Esophagus muscularis mucosa (tissue), 4 donors: ENCODE measurements at places on chromosomes 12 and 14.
A peak's percentile ranks its signal among the peaks of the same experiment; 100 is the strongest.

GRCh38 chr12:19409376-19409775, 29.9 kb upstream of the AEBP2 start:
- peak overlapping the region; percentile 14 for H3K27ac ChIP-seq
- H3K36me3 ChIP-seq = no peaks in the 10 kb centered on the region
- no peak for DNase-seq
- no peaks in the 10 kb centered on the region for H3K27me3 ChIP-seq
- no peak overlapping the region for H3K4me3 ChIP-seq

GRCh38 chr12:53568809-53569557, 57.2 kb downstream of the ATF7 start:
- no peaks in the 10 kb centered on the region for H3K27me3 ChIP-seq
- H3K4me3 ChIP-seq = no peak overlapping the region
- no peaks in the 10 kb centered on the region for H3K36me3 ChIP-seq

- H3K27ac ChIP-seq = no peak overlapping the region
- no peaks in the 10 kb centered on the region for H3K27me3 ChIP-seq
- H3K36me3 ChIP-seq = no peaks in the 10 kb centered on the region
- no peak overlapping the region for H3K4me3 ChIP-seq
Observed at GRCh38 chr12:103665971-103666370, 78.9 kb downstream of the STAB2 start.

GRCh38 chr12:112164011-112164660, 38.8 kb downstream of the TRAFD1 start:
- H3K27ac ChIP-seq = no peak overlapping the region
- no peak for DNase-seq
- H3K36me3 ChIP-seq = peaks cover 60% of the 10 kb centered on the region
- H3K27me3 ChIP-seq = no peaks in the 10 kb centered on the region
- H3K4me1 ChIP-seq = no peaks in the 10 kb centered on the region
- H3K4me3 ChIP-seq = no peak overlapping the region

DNA sequence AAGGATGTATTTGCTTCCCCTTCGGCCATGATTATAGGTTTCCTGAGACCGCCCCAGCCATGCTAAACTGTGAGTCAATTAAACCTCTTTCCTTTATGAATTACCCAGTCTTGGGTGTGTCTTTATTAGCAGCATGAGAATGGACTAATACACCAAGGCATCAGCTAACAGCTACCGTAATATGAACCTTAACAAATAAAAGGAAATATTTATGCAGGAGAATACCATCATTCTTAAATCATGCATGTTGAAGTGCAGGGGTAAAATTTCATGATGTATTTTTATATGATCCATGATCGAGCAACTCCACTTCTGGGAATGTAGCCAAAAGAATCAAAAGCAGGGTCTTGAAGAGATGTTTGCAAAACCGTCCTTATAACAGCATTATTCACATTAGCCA, 379.0 kb downstream of the NPAS3 start:
- H3K27ac ChIP-seq = no peak overlapping the region
- no peaks in the 10 kb centered on the region for H3K4me1 ChIP-seq
- no peaks in the 10 kb centered on the region for H3K36me3 ChIP-seq
- no peak overlapping the region for H3K4me3 ChIP-seq
